Activated naive CD4-positive, alpha-beta T cell treated with Interleukin-2 at 50 U/mL for 16 hours (primary cell): ENCODE measurements at places on chromosomes 6 and 20.

DNA sequence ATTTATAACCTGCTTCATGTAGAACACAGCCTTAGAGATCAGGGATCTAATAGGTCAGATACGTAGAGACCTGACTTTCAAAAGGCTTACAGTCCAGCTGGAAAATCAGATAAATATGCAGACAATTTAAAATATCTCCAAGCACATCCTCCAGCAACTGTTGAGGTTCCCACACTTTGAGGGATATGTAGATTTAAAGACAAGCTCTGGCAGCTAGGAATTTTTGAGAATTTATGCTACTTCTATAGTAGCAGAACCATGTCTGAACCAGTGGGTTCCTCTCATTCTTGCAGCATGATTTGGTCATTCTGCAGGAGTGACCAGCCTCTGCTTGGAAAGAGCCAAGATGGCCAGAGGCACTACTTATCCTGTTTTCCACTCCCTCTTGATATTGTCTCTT is 60.5 kb downstream of the CYB5R4 start:
- DNase-seq = no peak

GRCh38 chr6:139965393-139965792 is 590.9 kb upstream of the CITED2 start:
- no peak for DNase-seq

DNA sequence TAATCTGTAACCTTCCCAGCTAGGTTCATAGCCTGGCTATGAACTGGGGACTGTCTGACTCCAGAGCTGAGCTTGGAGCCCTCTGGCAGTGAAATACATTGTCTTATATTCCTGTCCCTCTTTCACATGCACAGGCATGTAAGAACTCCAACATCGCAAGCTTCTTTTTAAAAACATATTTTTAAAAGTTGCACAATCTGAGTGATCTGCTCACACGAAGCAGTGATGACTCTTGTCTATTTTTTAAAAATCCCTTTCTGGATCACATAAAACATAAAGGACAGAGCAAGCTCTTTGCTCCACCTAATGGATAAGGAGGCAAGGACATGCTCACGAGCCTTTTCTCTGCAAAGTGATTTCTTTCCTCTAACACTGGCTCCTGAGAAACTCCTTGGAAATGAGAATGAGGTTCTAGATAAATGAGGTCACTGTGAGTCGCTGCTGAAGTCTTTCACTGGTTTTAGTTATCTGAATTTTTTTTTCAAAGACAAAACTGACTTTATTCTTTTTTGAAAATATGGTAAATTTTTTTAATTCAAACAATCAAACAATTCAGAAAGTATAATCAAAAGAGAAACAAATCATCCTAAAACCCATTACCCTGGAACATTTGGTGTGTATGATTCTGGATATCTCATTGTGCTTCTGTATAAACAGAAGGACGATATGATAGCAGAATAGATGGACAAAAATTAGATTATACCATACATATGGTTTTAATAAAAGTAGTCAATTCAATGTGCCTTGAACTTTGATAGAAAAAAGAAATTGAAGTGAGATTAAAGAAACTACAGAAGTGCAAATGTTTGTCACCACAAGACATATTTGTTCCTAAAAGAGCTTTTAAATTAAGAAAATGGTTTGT is 30.8 kb downstream of the IL20RA start:
- DNase-seq = no peak

GRCh38 chr6:46211917-46212316 is 41.1 kb upstream of the ENPP5 start:
- DNase-seq = no peak

GRCh38 chr6:45419571-45420082 is 41.9 kb upstream of the SUPT3H start:
- peak; percentile 73 for DNase-seq

GRCh38 chr6:138979365-138979764 is 8.7 kb downstream of the REPS1 start:
- no peak for DNase-seq

DNA sequence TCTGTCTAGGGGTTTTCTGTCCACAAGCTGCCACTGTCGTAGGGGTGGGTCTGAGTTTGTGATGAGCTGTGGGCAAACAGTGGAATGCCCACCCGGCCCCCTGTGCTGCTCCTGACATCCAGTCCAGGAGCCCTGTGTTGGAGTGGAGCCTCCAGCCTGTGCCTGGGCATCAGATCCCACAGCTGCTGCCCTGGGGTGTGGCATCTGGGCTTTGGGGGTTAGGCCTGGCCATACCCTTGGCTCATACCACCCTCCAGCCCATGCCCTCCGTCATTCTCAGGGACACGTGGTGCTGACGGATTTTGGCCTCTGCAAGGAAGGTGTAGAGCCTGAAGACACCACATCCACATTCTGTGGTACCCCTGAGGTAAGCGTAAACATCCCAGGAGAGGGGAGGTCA is 12.9 kb downstream of the SGK2 start:
- no peak for DNase-seq

GRCh38 chr6:19121521-19121920 is 715.6 kb upstream of the ID4 start:
- no peak for DNase-seq

DNA sequence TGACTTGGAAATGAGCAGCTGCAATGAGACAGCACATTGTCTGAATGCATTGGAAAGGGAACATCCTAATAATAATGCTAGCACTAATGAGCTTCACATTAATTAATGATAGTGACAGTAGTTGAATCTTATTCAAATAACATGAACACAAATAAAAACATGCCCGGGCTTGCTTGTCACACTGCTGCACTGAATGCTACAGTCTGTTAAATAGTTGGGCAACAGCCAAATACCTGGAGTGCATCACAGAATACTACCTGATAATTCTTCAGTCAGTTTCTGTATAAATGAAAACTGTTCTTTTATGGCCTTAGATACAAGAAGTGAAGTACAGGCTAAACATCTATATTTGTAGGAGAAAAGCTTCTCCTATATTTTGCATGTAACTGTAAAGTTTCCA is 458.7 kb downstream of the RNF144B start:
- no peak for DNase-seq

- no peak for DNase-seq
Measured at GRCh38 chr20:62425281-62426058, 1.9 kb downstream of the RBBP8NL start.

DNA sequence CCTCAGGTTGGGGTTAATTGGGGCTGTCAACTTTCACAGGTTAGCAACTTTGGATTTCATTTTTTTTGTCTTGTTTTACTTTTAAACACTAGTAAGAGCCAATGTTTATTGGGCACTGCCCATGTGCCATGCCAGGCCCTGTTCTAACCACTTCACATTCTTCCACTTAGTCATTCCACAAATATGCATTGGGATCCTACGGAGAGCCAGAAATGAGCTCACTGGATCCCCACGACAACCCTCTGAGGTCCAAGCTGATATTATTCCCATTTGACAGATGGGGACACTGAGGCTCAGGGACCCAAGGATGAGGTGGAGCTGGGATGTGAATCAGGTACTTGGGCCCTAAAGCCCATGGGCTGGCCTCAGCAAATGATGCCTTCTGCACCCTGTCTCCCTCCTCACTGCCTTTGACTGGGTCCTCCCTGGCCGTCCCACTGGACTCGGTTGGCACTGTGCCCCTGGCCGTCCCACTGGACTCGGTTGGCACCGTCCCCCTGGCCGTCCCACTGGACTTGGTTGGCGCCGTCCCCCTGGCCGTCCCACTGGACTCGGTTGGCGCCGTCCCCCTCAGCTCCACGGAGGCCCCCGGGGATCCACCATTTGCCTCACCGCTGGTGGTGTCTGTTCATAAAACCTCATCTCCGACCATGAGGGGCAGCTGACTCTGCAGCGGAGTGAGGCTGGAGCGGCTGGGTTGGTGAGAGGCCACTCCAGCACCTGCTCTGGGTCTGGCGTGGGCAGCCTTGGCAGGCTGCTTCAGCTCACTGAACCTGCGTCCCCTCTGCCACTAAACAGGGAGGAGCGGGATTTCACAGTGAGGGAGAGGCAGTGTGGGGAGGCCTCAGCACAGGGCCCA is 4.8 kb upstream of the PMEPA1 start:
- no peak for DNase-seq

DNA sequence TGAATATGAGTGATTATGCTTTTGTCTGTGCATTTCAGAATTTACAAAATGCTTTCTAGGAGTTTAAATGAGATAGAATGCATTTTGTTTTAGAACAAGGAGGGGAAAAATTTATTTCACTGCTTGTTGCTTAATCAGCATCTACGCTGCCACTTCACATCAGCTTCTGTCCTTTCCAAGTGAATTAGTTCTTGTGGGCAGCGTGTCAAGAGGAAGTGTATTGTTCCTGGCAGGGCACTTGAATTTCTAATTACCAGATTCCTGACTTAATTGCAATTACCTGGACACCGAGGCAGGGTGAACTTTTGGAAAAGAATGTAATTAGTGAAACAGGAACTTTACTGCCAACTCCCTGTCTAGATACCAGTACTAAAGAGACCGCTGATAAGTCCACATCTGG is 263.5 kb downstream of the TMEM242 start:
- DNase-seq = no peak

GRCh38 chr20:44646641-44647274 is 4.7 kb downstream of the ADA start:
- peak; percentile 21 for DNase-seq

DNA sequence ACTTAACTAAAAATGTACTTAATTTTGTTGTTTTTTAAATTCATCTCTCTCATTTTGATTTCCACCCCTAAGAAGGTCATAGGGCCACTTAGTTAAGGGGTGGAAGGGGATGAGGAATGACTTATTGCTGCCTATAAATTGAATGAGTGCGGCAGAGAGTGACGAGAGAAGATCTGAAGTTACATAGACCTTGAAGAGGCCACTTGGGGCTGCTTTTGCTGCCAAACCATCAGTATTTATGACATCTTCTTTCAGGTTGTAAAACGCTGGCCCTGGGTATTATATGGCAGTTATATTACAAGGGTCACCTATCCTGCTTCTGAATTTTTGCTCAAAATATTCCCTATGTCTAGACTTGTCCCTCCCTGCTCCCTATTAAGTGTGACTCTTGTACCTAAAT is 119.6 kb upstream of the RIMS1 start:
- no peak for DNase-seq

DNA sequence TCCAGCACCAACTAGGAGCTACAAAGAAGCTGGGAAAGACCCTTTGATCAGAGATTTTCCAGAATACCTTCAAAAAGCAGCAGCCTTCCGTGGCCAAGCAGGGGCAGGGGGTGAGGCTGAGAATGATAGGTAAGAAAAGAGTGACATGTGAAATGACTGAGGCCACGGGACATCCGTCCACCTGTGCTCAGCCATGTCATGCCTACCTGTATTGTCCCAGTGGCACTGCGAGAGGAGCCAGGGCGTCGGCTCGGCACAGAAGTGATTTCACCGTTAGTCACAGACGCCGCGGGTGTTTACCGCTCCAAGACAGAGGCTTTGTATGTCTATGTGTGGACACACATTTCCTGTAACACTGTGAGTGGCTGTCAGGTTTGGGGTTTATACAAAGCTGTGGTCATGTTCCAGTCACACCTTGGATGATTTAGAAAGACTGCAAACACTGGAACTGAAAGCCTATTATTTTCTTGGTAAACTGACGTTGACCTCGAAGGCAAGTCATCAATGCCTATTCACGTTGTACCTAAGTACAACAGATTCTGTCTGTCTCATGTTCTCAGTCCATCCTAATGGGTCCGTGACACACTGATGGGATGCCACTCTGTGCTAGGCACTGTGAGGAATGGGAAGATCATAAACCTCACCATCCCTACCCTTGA is 32.1 kb upstream of the JAG1 start:
- no peak for DNase-seq

- DNase-seq = no peak
Measured at GRCh38 chr20:12966468-12967085, 42.2 kb upstream of the SPTLC3 start.

- DNase-seq = no peak
Measured at GRCh38 chr6:111957623-111958315, 84.5 kb upstream of the FYN start.

GRCh38 chr6:27839626-27840475 is 72.3 kb downstream of the OR2B2 start:
- no peak for DNase-seq

DNA sequence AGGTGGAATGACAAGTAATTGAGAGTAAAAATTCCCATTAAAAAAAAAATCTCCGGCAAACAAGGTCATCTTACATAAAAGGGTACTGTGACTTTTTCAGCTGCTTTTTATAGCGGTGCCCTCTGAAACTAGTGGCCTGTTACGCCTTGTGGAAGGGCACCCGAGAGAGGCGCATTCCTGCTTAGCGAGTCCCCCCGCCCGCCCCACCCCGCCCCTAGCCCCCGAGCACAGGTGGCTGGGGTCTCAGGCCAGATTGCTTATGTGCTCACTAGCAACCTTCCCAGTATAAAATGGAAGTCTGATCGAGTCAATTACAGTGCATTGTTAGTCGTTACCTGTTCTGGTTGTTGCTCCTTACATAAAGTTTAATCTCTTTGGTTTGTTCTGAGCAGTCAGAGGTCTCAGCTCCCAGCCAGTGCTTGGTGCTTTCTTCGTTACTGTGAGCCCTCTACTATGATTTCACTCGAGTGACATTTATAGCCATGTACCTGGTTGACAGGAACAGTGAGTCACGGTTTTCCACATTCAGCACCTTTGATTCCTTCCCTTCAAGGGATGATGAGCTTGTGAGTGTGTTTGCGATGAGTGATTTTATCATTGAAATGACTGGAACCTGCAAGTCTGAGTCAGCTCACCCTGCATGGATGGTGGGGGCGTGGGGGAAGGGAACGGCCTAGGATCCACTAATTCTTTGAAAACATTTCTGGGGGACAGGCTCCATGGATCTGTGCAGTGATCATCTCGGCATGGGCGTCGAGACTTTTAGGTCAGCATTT is 47.6 kb downstream of the ZDHHC14 start:
- peak; percentile 69 for DNase-seq

GRCh38 chr6:45504947-45505346 is 127.2 kb upstream of the SUPT3H start:
- no peak for DNase-seq

DNA sequence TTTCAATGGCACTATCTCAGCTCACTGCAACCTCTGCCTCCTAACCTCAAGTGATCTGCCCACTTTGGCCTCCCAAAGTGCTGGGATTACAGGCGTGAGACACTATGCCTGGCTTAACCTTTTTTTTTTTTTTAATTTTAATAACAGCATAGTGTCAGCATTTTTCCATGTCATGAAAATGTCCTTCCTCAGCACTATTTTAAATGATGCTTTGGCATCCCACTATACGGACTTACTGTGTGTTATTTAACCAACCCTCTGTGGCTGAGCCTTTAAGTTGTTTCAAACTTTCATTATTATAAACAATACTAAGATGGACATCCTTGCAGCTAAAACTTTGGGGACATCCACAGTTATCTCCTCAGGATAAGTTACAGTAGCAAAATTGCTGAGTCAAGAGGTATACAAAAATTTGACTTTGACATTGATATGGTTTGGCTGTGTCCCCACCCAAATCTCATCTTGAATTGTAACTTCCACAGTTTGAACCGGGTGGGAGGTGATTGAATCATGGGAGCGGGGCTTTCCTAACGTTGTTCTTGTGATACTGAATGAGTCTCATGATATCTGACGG is 123.8 kb upstream of the JARID2 start:
- no peak for DNase-seq

DNA sequence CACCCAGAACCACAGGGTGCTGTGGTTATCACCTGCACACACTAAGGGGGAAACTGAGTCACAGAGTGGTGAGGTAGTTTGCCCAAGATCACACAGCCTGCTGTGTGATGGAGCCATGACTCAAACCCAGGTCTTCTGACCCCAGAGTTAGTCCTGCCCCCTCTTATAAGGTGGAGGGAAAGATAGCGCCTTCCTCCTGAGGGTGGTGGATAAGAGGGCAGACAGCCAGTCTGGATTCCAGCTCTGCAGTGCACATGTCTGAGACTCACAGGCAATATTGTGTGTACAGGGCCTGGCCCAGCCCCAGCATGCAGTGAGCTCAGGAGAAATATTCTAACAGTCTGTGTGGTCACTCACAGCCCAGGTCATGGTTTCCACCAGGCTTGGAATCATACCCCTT is 393.7 kb downstream of the CDH4 start:
- DNase-seq = no peak
